ENCODE measurements at places on chromosomes 7 and 10. TPM values are rescaled to one million over a fixed set of nuclear protein-coding genes. Genes with fewer than 3 reads are reported as not detected.

GRCh38 chr10:22623633-22624253, 90.6 kb downstream of the PIP4K2A start:
- DNase-seq, result no peak

The OR13A1 gene
- not detected for total RNA-seq

The OGA gene
- total RNA-seq, result 113 TPM

- DNase-seq, result no peak
Measured at GRCh38 chr7:124085179-124085578, 52.3 kb upstream of the TMEM229A start.

The MMD2 gene
- not detected for total RNA-seq

The GPR26 gene
- not detected for total RNA-seq

The CYP2C19 gene
- total RNA-seq, result not detected

GRCh38 chr10:89669985-89670384, 24.9 kb upstream of the PANK1 start:
- no peak for DNase-seq

The AZGP1 gene
- not detected for total RNA-seq

The CCL24 gene
- not detected for total RNA-seq

DNA sequence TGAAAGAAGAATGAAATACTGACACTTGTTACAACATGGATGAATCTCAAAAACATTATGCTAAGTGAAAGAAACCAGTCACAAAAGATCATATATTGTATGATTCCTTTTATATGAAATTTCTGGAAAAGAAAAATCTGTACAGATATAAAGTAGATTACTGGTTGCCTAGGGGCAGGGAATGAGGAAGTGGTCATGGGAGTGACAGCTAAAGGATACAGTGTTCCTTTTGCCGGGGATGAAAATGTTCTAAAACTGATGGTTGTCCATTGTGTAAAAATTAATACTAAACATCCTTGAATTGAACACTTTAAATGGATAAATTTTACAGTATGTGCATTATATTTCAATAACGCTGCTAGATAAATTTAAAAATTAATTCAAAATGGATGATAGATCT, 25.1 kb downstream of the ALOX5 start:
- no peak for DNase-seq
